ENCODE measurements at places on chromosomes 6 and 20.

- no peak for DNase-seq
These were observed 201.1 kb downstream of the ZFAND3 start for GRCh38 chr6:38020593-38020992.

GRCh38 chr6:137111296-137112066 is 62.0 kb downstream of the IL22RA2 start:
- DNase-seq = no peak

DNA sequence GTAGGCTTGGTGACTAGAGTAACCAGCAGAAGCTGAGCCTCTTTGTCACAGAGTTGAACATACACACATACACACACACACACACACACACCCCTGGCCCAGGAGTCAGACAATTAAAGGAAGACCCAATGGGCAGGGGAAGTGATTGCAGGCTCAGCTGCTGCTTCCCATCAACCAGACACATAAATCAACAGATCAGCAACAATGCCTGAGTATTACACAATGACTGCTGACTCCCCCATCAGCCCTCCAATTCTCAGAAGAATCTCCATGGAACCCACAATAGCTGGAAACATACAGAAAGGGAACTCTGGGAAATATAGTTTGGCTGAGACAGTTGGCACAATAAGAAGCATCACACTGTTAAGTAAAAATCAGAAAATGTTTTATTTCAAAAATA is 270.4 kb upstream of the PLCB4 start:
- DNase-seq = no peak

DNA sequence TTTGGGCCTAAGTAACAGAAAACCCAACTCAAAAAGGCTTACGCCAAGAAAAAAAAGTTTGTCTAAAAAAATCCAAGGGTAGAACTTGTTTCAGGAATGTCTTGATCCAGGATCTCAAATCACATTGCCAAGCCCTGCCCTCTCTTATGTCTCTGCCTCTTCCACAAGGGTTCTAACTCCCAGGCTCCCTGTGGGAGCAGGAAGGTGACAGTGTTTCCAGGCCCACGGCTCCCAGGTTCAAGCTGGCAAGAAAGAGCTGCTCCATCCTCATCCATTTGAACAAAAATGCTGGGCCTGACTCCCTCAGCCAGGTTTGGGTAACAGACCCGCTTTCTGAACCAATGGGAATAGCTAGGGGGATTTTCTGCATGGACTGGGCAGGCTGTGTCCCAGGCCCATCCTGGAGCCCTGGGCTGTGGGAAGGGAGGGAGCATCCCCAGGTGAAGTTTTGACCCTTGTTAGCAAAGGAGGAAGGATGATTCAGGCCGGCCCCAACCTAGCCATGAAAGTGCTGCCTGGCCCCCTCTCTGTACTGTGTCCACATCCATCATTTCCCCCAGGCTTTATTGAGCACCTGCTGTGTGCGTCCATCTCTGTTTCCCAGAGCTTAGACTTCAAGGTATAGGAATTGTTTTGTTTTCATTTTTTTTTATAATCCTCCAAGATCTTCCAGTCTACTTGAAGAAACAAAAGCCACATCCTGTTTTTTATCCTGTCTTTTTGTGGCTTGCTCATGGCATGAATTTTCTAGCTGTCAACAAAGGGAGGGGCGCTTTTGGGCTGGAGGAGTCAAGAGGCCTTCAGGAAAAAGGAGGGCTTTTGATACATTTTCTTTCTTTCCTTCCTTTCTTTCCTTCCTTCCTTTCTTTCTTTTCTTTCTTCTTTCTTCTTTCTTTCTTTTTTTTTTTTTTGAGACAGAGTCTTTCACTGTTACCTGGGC is 159.8 kb downstream of the TFAP2C start:
- no peak for DNase-seq

GRCh38 chr20:24370249-24370648 is 99.2 kb upstream of the SYNDIG1 start:
- DNase-seq = no peak

DNA sequence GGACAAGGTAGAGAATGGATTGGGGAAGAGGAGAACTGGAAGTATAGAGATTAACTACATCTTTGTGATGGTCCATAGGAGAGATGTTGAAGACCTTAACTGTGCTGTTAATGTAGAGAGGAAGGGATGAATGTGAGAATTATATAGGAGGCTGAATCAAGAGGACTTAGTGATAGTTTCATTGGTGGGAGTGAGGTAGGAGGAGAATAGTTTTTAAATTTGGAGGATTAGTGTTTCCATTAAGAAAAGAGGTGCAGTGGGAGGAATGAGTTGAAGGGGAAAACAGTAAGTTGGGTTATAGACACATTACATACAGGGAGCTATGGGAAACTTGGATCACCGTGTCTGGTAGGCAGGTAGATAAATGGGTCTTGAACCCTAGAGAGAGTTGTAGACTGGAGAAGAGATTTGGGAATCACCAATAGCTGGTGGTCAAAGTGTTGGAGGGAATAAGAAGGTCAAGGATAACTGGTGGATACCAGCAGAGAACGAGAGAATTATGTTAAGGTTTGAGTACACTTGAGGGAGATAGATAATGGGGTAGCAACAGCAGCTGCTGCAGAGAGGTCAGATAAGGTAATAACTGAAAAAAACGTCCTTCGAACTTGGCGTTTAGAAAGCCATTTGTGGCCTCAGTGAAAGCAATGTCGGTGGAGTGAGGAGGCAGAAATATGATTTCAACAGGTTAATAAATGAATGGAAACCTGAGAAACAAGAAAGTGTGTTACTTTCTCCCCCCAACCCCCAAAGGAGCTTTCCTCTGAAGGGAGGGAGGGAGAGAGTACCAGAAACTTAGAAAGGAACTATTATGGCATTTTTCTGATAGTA is 3.1 kb downstream of the C6orf89 start:
- DNase-seq = no peak

- no peak for DNase-seq
These were observed 35.7 kb downstream of the CEBPB start for GRCh38 chr20:50226093-50226974.

GRCh38 chr6:142786476-142786875 is 158.5 kb downstream of the HIVEP2 start:
- no peak for DNase-seq

DNA sequence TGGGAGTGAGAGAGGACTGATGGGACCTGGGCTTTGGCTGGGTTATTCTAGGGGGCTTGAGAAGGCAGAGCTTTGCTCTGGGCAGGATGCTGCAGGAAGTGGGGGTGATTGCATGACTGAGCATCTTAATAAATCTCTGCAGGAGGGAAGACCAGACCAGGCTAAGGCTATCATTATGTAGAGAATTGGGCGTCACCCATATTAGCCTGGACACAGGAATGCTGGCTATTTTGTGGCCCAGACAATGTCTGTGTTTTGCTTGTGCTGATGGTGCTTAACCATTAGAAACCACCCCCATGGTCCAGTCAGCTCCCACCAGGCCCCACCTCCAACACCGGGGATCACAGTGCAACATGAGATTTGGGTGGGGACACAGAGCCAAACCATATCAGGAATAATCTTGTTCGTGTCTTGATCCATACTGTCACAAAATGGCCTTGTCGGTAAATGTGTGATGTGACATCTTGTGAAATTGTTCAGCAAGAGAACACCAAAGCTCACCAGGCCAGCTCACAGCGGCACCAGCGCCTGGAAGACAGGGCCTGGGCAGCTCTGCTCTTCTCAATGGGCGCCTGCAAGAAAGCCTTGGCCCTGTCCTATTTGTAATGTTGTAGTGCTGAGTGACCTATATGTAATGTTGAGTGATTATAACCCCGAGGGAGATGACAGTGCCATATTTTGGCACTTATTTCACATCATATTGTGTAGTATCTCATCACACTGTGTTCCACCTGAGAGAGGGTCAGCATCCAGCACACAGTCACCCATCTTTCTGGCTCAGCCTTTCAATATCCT is 211.8 kb downstream of the QKI start:
- DNase-seq = no peak

- no peak for DNase-seq
These were observed 150.1 kb upstream of the PDE7B start for GRCh38 chr6:135701426-135701825.

DNA sequence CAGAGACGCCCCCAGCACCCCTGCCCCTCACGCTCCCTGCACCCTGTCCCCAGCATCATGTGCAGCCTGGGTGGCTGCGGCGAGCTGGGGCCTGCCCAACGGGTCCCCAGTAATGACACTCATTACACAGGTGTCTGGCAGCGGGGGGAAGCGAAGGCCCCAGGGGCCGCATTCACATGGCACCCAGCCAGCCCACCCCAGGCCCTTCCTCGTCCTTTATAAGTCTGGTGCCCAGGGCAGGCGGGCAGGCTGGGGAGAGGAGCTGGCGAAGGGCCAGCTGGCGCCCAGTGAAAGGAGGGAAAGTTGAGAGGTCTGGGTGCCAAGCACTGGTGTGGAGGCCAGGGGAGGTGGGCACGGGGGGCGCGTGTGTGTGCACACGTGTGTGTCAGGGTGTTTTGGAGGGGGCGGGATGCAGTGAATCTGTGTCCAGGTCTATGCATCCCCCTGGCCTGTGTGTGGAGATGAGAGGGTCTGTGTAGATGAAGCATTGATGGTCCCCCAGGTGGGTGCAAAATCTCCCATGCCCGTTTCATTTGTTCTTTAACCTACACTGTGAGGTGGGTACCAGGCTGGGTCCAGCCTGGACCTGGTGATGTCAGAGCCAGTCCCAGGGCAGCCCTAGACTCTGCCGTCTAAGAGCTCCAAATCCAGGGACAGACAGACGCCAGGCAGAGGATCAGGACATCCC is 105.3 kb downstream of the CEBPB start:
- no peak for DNase-seq

GRCh38 chr6:135266675-135267074 is 85.6 kb downstream of the MYB start:
- DNase-seq = no peak

GRCh38 chr6:19298421-19298820 is 538.7 kb upstream of the ID4 start:
- no peak for DNase-seq

DNA sequence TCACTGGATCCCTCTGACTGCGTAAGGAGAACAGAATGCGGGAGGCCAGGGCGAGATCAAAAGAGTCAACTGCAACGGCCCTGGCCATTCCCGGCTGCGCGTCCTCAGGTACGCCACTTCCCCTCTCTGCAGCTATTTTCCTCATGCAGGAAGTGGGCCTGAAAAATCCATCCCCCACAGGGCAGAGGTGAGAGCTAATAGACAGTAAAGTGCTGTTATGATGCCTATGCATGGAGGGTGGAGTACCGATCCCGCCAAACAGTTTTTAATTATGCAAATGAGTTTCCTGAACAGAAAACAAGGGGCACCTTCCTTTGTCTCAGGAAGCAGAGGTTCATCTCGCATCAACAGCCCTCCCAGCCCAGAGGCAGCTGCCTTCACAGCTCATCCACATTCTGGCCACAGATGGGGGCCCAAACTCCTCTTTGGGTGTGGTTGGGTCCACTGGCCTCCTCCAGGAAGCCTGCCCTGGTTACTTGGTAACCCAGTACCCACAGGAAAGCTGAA is 9.3 kb downstream of the PREX1 start:
- no peak for DNase-seq

- DNase-seq = no peak
These were observed 466.3 kb upstream of the PLCB4 start for GRCh38 chr20:8602389-8603116.

- DNase-seq = no peak
These were observed 36.8 kb downstream of the ZMYND8 start for GRCh38 chr20:47319517-47320252.

DNA sequence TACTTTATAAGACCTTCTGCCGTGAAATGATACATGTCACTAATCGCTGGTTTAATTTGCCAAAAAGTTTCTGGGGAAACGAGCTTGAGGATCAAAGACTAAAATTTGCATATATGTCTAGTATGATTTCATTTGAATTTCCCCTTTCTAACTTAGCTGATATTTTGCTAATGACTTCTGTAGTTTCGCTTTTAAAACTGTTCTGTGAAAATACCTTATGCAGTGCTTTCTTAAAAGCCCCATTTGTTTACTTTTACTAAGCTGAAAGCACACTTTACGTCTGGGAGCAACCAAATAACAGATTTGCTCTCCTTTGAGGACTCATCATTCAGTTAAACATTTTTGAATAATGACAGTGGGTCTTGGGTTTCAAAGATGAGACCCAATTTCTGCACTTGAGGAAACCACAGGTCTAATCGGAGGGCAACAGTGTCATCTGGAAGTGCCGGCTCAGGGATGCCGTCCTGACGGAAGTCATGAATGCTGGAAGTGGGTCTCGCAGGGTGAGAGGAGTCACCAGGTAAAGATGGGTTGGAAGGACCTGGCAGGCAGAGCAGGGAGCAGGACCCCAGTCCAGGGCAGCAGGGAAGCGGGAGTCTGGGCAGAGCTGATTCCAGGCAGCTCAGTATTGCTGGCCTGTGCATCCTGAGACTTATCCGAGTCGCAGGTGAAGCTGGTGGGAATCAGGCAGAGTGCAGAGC is 33.2 kb downstream of the PLEKHG1 start:
- no peak for DNase-seq

- no peak for DNase-seq
These were observed 155.9 kb downstream of the SLC24A3 start for GRCh38 chr20:19368351-19368750.

DNA sequence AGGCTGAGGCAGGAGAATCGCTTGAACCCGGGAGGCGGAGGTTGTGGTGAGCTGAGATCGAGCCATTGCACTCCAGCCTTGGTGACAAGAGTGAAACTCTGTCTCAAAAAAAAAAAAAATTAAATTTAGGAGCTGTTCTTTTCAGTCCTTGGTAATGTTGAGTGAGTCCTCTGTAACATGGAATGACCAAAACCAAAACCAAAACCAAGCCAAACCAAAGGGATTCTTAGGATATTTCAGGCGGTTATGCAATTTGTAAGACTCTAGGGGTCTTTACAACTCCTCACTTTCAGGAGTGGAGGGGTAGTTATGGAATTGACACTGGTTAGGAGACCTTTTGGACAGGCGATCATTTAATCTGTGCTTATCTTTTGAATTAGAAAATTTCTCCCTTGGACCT is 15.8 kb downstream of the TIAM2 start:
- no peak for DNase-seq

GRCh38 chr6:157770946-157771345 is 52.1 kb upstream of the SNX9 start:
- no peak for DNase-seq

DNA sequence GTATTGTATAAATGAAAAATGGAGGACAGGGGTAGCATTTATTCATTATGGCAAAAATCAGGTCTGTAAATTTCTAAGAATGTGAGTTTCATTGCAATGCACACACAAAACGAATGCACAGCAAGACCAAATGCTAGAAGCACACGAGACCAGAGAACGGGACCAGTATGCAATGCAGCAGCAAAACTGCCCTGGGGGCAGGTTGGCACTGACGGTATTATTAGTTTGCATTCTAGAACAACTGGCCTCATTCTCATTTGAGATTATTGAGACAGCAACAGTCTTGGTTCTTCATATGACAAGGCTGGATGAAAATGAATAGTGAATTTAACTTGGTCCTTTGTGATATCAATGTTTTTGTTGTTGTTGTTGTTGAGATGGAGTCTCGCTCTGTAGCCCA is 9.0 kb upstream of the MTRES1 start:
- DNase-seq = no peak

GRCh38 chr20:64145458-64146300 is 18.6 kb upstream of the MYT1 start:
- no peak for DNase-seq
